ENCODE measurements at places on chromosomes 5 and 9. TPM values are rescaled to one million over a fixed set of nuclear protein-coding genes. Genes with fewer than 3 reads are reported as not detected.

GRCh38 chr9:121398374-121398773, 28.3 kb upstream of the STOM start:
- no peak for DNase-seq

DNA sequence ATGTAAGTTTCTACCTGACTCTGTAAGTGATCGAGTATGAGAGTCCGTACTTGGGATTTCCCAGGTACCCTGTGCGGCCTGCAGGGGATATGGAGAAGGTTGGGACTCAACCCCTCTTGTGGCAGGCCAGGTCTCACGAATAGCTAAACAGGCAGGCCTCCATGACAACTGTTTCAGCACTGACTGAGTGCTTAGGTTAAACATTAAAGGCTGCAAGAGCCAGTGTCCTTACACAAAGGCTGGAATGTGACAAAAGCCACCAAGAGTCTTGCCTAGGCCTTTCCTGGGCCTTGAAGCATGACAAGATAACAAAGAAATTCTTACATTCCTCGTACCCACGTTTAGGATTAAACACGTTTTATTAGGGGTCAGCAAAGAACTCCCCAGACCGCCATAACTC, 58.6 kb downstream of the THBS4 start:
- peak; percentile 39 for DNase-seq

DNA sequence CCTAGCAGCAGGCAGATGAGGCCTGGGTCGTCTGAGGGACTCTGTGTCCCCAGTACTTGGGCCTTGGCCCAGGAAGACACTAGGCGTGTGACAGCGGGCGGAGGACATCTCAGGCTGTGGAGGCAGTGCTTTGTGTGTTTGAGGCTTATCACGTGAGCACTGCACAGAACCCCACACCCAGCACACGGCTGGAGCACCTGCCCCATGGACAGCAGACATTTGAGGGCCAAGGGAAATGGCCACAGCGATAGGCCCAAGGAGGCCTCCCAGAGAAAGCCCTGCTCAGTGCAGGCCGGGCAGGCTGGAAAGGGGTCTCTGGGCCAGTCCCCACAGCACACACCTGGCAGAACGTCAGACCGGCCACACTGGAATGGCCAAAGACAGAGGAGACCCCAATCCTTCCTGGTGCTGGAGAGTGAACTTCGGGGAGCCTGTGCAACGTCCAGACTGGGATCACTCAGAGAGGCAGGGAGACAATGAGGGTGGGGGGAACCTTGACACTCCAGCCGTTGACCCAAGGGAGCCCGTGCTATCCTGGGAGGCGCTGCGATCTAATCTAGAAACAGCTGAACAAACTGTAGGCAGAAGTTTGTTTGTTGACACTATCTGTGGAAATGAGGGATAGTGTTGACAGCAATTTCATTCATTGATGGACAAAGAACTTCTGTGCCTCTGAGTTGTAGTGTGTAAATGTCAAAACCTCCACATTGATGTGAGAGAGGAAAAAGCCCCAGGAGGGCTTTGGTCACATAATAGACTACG, 19.6 kb upstream of the FLT4 start:
- DNase-seq: no peak

- DNase-seq: no peak
These were observed 700.3 kb downstream of the PTPRD start for GRCh38 chr9:9912459-9912858.

DNA sequence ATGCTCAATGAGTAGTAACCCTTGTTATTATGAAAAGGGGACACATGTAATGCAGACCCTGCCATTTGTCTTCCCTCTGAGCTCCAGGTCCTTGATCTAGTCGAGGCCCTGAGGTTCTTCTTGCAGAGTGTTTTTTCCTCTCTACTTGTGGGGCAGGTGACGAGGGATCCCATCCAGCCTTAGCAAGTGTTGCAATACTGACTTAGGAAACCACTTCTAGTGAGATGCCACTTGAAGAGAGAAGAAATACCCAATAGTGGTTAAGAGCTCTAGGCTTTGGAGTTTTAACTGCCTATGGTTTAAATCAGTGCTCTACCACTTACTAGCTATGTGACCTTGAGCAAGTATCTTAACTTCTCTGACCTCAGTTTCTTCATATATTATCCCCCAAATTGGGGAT, 10.2 kb downstream of the PPARGC1B start:
- DNase-seq: no peak

SPRY4 gene
- total RNA-seq: 23.6 TPM

STK32A gene
- 29.5 TPM for total RNA-seq
